ENCODE measurements at places on chromosomes 16 and 17.

- DNase-seq = no peak
Measured at GRCh38 chr17:50337956-50338355, 8.0 kb upstream of the XYLT2 start.

GRCh38 chr16:20782470-20782869, 18.7 kb downstream of the ACSM3 start:
- no peak for DNase-seq

DNA sequence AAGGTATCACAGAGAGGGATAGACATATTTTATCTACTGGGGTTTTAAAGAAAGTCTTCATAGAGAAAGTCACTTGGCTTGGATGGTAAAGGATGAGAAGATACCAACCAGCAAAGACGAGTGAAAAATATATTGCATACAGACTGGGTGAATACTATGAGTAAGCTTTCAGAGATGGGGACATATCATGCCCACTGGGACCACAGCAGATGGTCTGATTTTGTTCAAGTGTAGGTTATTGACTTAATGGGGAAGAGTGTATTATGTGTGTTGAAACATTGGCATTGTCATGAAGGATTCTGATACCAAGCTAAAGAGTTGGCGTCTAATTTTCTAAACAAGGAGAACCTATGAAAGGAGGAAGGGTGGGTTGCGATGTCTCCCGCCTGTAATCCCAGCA, 13.8 kb upstream of the MMD start:
- DNase-seq = no peak

DNA sequence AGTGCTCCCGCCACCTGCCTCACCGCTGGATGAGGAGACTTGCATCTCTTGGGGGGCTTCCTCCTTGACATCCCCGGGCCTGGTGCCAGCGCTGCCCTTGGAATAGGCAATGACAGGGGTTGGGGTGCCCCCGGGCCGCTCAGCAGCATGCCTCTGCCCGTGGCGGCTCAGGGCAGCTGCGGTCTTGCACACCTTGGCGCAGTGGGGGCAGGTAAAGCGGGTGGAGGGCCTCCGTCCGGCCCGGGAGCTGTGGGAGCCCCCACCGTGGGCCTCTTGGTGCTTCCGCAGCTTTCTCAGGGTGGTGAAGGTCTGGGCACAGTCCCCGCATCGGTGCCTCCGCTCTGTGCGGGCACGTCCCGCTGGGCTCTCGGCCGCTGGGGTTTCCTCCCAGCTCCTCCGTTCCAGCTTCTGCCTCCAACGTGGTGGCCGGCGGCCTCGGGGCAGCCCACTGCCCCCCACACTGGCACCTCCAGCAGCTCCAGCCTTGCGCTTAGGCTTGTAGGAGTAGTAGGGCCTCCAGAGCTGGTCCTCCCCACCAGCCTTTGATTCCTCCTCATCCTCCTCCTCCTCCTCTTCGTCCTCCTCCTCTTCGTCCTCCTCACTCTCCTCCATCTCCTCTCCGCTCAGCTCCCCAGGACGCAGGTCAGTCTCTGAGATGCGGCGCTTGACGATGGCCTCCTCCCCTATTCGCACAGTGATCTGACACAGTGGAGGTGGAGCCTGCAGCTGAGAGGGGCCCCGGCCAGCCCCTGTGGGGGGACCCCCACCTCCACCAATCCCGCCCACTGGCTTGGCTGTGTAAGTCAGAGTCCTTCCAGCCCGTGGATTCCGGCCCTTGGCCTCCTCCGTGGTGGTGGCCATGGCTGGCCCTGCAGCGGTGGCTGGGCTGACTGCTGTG, 16.7 kb downstream of the ZBTB4 start:
- no peak for DNase-seq

- no peak for DNase-seq
Measured at GRCh38 chr17:42252597-42253550, 23.3 kb downstream of the STAT5B start.

GRCh38 chr16:4115209-4115948, 863 bp downstream of the ADCY9 start:
- DNase-seq = peak; percentile 70

DNA sequence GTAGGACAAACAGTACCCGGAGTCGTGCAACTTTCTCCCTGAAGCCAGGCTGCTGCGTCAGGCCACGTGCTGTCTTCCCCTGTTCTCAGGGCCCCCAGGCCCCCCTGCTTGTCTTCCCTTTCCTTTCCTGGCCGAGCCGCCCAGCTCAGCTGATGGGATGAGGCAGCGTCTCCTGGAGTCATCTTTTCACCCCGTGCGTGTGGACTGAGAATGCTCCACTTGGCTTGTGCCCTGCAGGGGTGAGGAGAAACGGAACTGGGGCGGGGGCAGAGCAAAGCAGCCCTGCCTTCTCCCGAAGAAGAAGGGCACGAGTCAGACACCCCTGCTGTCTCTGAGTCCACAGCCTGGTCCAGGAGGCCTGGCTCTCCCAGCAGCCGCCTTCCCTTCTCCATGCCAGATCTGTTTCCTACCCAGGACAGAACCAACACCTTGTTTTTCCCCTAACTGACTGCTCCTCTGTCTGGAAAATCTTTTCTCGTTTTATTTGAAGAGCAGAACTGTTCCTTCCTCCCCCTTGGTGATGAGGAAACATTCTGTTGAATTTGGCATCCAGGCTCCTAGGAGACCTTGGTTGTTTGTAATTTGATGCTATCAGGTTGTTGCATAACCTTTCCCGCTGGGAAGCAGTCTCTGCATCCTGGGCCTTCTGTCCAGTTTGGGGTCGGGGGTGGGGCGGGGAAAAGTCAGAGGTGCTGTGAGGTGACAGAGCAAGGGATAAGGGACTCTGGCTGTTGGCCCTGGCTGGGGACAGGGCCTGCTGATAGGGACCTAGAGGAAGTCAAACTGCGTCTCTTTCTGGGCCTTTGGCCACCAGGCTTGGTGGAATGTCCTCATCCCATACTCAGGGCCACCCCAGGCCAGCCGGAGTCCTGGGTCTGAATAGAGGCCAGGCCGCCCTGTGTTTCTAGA, 78.8 kb downstream of the WIPI1 start:
- peak; percentile 61 for DNase-seq

DNA sequence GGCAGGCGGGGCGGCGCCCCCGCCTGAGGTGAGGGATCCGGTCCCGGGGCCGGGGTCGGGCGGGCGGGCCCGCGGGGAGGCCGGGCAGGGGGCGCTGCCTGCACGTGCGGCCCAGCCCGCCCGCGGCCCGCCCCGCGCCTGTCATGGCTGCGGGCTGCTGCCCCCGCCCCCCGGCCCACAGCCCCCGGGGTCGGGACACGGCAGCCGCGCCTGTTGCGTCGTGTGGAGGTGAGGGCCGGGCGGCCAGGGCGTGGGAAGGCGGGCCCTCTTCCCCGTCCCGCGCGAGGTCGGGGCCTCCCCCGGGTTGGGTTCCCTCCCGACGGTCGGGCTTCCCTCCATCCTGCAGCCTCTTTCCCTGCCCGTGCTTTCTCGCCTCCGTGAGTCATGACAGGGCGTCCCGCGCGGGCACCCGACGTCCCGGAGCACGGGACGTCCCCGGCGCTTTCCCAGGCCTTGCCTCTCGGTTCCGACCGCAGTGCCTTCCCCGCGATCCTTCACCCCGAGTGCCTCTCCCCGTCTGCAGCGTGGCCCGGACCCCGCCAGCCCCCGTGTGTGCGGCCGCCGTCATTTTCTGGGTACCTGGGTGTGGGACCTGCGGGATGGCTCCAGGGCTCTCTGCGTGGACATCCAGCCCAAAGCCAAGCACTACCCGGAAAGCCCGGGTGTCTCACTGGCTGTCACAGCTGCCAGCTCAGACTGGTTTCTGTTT, 76.7 kb downstream of the CHD9 start:
- peak; percentile 47 for DNase-seq

- DNase-seq = no peak
Measured at GRCh38 chr17:17132746-17133145, 73.4 kb downstream of the PLD6 start.

GRCh38 chr17:51709694-51710633, 448.6 kb downstream of the CA10 start:
- no peak for DNase-seq

DNA sequence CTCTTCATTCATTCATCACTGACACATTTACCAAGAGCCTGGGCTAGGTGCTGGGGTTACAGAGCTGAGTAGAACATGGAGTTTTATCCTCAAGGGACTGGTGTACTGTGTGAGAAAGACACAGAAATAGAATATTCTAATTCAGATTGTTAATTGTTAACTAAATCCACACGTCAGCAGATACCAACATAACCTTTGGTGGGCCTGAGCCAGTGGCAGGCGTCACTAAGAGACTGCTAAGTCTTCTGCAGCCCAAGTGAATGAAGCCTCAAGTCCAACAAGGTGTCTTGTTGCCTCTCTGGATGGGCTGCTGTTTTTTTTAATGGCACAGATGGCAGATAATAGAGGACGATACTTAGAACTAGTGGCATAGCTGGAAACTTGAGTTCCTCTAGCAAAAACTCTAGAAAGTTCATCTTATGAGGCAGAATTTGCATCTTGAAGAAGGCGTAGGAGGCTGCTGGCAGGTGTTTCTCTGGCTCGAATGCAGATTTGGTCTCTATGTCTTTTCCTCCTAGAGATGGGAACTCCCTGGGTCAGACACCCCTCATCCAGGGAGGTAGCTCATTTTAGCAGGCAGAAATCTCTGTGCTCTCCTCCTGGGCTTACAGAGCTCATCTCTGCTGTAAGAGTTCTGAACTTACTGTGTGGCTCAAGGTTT, 179.5 kb downstream of the NTN1 start:
- DNase-seq = no peak

Measured in H54 (cell line).